ENCODE measurements at places on chromosomes 16 and 17. TPM values are rescaled to one million over a fixed set of nuclear protein-coding genes. Genes with fewer than 3 reads are reported as not detected.

DNA sequence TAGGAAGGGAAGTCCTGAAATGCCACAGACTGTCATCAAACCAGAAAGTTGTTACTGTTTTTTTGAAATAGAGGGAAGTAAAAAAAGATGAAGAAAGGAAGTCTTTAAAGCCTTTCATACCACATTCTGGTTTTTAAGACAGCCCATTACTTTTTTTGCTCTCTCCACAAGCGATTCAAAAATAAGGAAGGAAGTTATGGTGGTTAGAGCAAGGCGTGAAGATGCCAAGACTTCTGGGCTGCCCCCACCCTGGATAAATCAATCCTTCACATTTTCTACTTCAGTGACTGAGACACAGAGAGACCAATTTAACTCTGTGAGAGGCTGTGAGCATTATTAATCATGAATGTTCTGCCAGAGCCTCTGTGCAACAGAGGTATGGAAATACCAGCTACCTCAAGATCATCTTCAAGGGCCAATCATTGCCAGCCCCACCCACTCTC lies 82.3 kb upstream of the BCAR1 start:
- no peak for DNase-seq
- H3K36me3 ChIP-seq: no peaks in the 10 kb centered on the region
- H3K27me3 ChIP-seq: no peaks in the 10 kb centered on the region
- H3K4me3 ChIP-seq: no peak overlapping the region

GRCh38 chr17:17719966-17720543 lies 38.8 kb downstream of the RAI1 start:
- no peak overlapping the region for H3K4me3 ChIP-seq
- H3K27me3 ChIP-seq: peaks cover 21% of the 10 kb centered on the region
- H3K4me1 ChIP-seq: no peaks in the 10 kb centered on the region
- H3K27ac ChIP-seq: no peak overlapping the region
- no peak for DNase-seq

Gene RNF167
- 73.4 TPM for total RNA-seq

Gene FOXC2
- 0.56 TPM for total RNA-seq
